Stimulated activated memory B cell treated with anti-CD40 and anti-IgM and Interleukin-4, amounts not matched to agents 10 μg/mL and 1 μg/mL and 100 μg/mL, for 72 hours (primary cell): ENCODE measurements at places on chromosomes 6 and 20.

GRCh38 chr6:106199331-106199730 is 113.2 kb downstream of the PRDM1 start:
- H3K27me3 ChIP-seq: no peaks in the 10 kb centered on the region
- peaks cover 19% of the 10 kb centered on the region for H3K4me1 ChIP-seq
- no peak overlapping the region for H3K27ac ChIP-seq
- peaks cover 45% of the 10 kb centered on the region for H3K36me3 ChIP-seq
- no peak overlapping the region for H3K4me3 ChIP-seq

- H3K27me3 ChIP-seq: no peaks in the 10 kb centered on the region
- peak overlapping the region; percentile 20 for H3K27ac ChIP-seq
- peaks cover 30% of the 10 kb centered on the region for H3K4me1 ChIP-seq
- no peak for ATAC-seq
- no peaks in the 10 kb centered on the region for H3K36me3 ChIP-seq
Observed at GRCh38 chr6:131366223-131366622, 206.8 kb upstream of the ARG1 start.

- H3K4me1 ChIP-seq: peaks cover 31% of the 10 kb centered on the region
- no peak overlapping the region for H3K4me3 ChIP-seq
- ATAC-seq: no peak
- H3K27ac ChIP-seq: no peak overlapping the region
- peaks cover 11% of the 10 kb centered on the region for H3K36me3 ChIP-seq
- no peaks in the 10 kb centered on the region for H3K27me3 ChIP-seq
Observed at GRCh38 chr20:1327241-1327653, 1.7 kb downstream of the SDCBP2 start.

DNA sequence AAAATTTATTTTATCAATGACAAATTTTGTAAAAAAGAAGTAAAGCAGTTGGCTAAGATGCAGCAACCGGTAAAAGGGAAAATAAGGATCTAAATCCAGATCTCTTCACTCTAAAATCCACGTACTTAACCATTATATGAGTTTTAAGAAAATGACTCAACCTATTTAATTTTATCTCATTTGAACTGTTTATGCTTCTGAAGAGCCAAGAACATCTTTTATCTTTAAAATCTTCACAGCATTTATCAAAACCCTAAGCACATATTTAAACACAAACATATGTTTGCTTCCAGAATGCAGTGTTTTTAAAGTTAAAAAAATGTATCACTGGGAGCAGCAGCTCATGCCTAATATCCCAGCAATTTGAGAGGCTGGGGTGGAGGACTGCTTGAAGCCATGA is 339.2 kb downstream of the NKAIN2 start:
- H3K4me3 ChIP-seq: no peak overlapping the region
- H3K27me3 ChIP-seq: no peaks in the 10 kb centered on the region
- no peak overlapping the region for H3K27ac ChIP-seq
- H3K4me1 ChIP-seq: no peaks in the 10 kb centered on the region
- no peak for ATAC-seq
- no peaks in the 10 kb centered on the region for H3K36me3 ChIP-seq

- ATAC-seq: no peak
- peaks cover 8% of the 10 kb centered on the region for H3K27me3 ChIP-seq
- no peaks in the 10 kb centered on the region for H3K4me1 ChIP-seq
- H3K4me3 ChIP-seq: no peak overlapping the region
- H3K27ac ChIP-seq: no peak overlapping the region
Observed at GRCh38 chr6:138032571-138032970, 74.6 kb downstream of the PERP start.

DNA sequence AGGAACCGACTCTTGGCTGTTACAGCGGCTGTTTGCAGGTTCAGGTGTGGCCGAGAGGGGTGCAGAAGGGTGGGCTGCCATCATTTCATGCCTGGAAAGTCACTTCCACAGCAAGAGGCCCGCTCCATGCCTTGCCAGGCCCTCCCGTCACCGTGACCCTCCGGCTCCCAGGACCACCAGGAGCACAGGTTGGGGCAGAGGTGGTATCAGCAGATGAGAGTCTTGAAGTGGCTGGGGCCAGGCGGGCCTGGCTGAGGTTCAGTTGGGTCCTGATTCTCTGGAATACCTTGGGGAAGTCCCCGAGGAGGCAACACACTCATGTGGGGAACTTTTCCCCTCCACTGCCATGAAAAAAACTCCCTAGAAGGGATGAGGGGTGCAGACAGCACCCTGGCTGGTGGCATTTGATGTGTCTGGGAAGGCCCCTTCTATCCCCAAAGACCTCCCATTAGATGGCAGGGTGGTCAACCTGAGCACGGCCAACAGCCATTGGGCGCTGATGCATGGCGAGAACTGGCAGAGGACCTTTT is 34.2 kb upstream of the IRF4 start:
- H3K4me1 ChIP-seq: peaks cover 90% of the 10 kb centered on the region
- peaks cover 17% of the 10 kb centered on the region for H3K36me3 ChIP-seq
- peak overlapping the region; percentile 66 for H3K4me3 ChIP-seq

- H3K36me3 ChIP-seq: peaks cover 65% of the 10 kb centered on the region
- H3K27ac ChIP-seq: no peak overlapping the region
- H3K27me3 ChIP-seq: no peaks in the 10 kb centered on the region
- no peak for ATAC-seq
Observed at GRCh38 chr6:109800771-109801170, 109.7 kb downstream of the FIG4 start.
